ENCODE measurements at places on chromosomes 12 and 14. TPM values are rescaled to one million over a fixed set of nuclear protein-coding genes. Genes with fewer than 3 reads are reported as not detected.

- DNase-seq = no peak
Measured at GRCh38 chr12:7844116-7844515, 28.6 kb downstream of the SLC2A14 start.

GRCh38 chr12:132998741-132999140, 12.6 kb downstream of the ZNF26 start:
- no peak for DNase-seq

Gene ASPG
- total RNA-seq = 0.46 TPM

Gene FUT8
- total RNA-seq = 25.1 TPM

- no peak for DNase-seq
Measured at GRCh38 chr14:35989736-35990135, 163.6 kb downstream of the BRMS1L start.

DNA sequence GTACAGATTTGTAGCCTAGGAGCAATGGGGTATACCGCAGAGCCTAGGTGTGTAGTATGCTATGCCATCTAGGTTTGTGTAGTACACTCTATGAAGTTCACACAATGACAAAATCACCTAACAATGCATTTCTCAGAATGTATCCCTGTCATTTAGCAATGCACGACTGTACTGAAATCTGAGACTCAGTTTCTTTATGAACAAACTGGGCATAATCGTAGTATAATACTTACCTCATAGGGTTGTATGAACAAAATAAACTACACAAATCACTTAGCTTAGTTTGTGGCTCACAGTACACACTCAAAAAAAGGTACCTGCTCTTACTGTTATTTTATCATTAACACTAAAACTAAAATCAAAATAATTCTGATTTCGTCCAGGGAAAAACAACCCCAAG, 6.9 kb upstream of the PRKAG1 start:
- DNase-seq = no peak
